ENCODE measurements at places on chromosomes 13 and 19. TPM values are rescaled to one million over a fixed set of nuclear protein-coding genes. Genes with fewer than 3 reads are reported as not detected.

The CLEC4M gene
- not detected for total RNA-seq

The KIR2DL3 gene
- total RNA-seq, result not detected

The C5AR2 gene
- not detected for total RNA-seq

The C19orf85 gene
- total RNA-seq, result not detected

The PRKCG gene
- total RNA-seq, result 1.5 TPM

The ZNF98 gene
- total RNA-seq, result 1.1 TPM

The KLK12 gene
- total RNA-seq, result not detected

The GAS6 gene
- 20.9 TPM for total RNA-seq

The PABPC3 gene
- total RNA-seq, result 0.26 TPM

The CLEC17A gene
- total RNA-seq, result not detected

The GJA3 gene
- 1.2 TPM for total RNA-seq

The FXYD7 gene
- total RNA-seq, result not detected

The SIGLEC11 gene
- total RNA-seq, result not detected

The CRB3 gene
- 71.3 TPM for total RNA-seq

The ADGRE3 gene
- total RNA-seq, result not detected

The NKPD1 gene
- 1.1 TPM for total RNA-seq

The TMEM143 gene
- 7.1 TPM for total RNA-seq

GRCh38 chr13:75569576-75569975, 20.0 kb downstream of the UCHL3 start:
- DNase-seq, result no peak

DNA sequence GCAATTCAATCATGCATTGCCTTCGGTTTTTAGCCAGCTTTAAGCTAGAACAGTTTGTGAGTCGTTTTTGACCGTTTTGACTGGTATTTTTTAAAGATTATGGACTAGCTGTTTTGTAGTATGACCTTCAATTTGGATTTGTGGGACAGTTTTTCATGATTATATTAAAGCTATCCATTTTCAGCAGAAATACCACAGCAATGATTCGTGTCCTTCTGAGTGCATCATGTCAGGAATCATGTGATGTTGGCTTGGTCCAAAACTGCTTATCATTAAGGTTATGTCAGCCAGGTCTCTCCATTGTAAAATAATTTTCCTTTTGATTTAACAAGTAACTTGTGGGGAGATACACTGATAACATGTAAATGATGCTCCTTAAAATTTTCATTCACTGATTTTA, 229.0 kb downstream of the POSTN start:
- DNase-seq, result no peak

- no peak for DNase-seq
Measured at GRCh38 chr19:28794301-28794700, 418.6 kb downstream of the UQCRFS1 start.

DNA sequence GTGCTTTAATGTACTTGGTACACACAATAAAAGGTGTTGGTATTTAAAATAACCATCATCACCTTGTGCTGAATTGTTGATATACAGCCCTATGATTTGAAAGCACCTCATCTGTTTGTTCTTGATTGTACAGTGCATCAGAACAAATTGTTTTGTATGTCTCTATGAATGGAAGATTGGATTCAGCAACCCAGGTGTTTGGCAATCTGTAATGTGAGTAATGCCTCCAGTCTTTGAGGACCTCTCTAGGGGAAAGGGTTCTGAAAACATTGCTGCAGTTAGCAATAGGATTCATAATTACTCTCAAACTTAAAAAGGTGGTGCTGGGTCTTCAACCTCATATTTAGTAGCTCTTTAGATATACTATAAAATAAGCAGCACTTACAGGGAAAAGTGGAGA, 341.8 kb downstream of the OXGR1 start:
- DNase-seq, result no peak

DNA sequence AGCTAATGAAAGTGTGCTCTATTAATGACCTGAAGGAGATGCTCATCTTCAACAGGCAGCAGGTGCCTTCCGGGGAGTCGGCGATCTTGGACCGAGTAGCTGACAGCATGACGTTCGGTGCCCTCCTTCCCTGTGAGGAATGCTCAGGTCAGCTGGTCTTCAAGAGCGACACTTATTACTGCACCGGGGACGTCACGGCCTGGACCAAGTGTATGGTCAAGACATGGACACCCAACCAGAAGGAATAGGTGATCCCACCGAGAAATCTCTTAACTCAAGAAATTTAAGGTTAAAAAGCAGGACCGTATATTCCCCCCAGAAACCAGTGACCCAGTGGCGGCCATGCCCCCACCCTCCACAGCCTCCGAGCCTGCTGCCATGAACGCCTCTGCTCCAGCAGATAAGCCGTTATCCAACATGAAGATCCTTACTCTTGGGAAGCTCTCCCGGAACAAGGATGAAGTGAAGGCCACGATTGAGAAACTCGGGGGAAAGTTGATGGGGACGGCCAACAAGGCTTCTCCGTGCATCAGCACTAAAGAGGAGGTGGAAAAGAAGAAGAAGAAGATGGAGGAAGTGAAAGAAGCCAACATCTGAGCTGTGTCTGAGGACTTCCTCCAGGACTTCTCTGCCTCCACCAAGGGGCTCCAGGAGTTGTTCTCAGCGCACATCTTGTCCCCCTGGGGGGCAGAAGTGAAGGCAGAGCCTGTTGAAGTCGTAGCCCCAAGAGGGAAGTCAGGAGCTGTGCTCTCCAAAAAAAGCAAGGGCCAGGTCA, 22.8 kb upstream of the ANKRD10 start:
- DNase-seq, result no peak

DNA sequence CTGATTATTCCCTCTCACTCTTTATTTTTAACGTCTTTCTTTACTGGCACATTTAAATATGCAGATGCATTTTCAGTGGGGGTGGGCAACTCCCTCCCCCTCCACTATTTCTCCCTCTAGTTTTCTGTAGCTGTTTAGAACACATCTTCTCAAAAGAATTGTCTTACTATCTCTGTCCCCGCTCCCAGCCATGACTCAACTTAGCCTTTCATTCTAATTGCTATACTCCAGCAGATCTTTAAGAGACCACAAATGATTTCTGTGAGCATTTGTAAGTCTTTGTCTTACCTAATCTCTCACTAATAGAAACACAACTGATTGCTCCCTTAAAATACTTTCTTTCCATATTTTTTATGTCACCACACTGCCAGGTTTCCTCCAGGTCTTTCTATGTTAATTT, 350.9 kb downstream of the SPRY2 start:
- no peak for DNase-seq

DNA sequence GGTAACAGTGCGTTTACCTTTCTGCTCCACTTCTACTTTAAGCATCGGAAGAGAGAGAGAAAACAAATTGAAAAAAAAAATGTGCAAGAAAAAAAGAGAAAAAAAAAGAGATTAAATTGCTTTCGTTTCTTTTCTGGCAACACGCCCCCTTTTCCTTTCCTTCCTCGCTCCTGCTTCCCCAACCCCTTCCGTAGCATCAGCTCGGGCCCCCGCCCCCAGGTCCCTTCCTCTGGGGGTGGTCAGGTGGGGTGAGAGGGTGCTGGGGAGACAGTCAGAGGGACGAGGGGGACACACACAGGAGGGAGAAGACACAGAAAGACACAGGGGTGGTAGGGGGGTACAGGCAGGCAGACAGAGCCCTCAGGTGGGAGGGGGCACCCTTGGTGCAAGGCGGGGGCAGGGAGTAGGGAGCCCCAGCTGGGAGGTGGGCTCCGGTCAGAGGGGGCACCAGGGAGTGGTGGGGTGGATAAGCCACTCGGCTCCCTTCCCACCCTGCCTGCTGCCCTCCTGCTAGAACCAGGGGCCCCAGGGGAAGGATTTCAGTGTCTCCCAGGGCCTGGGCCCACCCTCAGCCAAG, 30.7 kb upstream of the ASF1B start:
- DNase-seq, result no peak

- DNase-seq, result no peak
Measured at GRCh38 chr13:77760893-77761292, 63.4 kb downstream of the SLAIN1 start.

DNA sequence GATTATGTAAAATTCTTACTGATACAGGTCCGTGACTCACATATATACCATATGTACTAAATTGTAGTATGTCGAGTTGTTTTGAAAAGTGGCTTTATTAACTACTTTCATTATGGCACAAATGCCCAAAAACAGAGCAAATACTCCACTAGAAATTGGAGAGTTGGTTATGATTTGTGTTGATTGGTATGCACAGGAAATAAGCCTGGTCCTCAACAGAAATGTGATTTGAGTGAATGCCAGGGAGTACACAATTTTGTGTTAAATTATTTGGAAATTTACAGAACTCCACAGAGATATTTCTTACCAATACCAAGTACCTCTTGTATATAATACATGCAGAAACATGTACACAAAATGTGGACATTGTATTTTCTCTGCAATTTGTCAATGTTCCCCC, 676.7 kb downstream of the PCDH9 start:
- DNase-seq, result no peak

- no peak for DNase-seq
Measured at GRCh38 chr19:6945733-6946132, 58.4 kb downstream of the ADGRE1 start.

GRCh38 chr13:33917190-33917589, 99.2 kb downstream of the RFC3 start:
- DNase-seq, result no peak

DNA sequence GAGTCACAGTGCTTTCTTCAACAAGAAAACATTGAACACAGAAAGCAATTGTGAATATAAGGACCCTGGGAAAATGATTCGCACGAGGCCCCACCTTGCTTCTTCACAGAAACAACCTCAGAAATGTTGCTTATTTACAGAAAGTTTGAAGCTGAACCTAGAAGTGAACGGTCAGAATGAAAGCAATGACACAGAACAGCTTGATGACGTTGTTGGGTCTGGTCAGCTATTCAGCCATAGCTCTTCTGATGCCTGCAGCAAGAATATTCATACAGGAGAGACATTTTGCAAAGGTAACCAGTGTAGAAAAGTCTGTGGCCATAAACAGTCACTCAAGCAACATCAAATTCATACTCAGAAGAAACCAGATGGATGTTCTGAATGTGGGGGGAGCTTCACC, 15.7 kb downstream of the ZNF175 start:
- DNase-seq, result no peak

DNA sequence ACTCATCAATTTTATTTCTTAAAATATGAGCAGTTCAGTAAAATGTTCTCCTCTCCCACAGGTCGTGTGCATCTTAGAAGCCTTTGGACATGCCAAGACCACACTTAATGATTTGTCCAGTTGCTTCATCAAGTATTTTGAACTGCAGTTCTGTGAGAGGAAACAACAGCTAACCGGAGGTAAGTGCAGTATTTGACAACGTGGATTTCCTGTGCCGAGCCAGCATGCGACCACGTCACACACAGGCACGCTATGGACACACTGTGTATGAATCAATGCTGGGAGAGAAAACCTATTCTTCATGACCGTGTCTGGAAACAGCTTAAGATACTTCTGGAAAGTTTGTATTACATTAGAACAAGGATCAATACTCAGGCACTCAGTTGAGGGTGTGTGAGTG, 268.5 kb downstream of the MYO16 start:
- DNase-seq, result peak; percentile 43

- no peak for DNase-seq
Measured at GRCh38 chr19:33902802-33903488, 106.3 kb downstream of the KCTD15 start.

- peak; percentile 30 for DNase-seq
Measured at GRCh38 chr19:1850809-1851653, 2.7 kb upstream of the REXO1 start.

- DNase-seq, result no peak
Measured at GRCh38 chr13:40460116-40460515, 206.3 kb downstream of the FOXO1 start.

DNA sequence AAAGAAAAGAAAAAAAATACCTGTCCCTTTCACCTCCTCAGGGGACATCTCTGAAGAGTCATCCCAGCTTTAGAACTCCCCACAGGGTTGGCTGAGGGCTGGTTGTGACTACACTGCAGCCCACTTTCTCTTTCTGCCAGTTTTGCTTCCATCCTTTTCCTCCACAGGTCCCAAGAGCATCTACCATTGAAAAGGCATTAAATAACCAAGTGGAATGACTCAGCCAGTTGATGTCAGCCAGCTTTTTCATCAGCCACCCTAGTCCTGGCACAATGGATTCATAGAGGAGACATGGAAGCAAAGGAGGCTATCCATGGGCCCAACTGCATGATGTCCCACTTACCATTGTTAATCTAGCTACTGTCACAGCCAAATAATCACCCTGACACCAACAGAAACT, 9.2 kb upstream of the RCBTB1 start:
- no peak for DNase-seq

- no peak for DNase-seq
Measured at GRCh38 chr19:52336791-52337381, 843 bp downstream of the ZNF610 start.
